ENCODE measurements at places on chromosomes 11 and 22.

DNA sequence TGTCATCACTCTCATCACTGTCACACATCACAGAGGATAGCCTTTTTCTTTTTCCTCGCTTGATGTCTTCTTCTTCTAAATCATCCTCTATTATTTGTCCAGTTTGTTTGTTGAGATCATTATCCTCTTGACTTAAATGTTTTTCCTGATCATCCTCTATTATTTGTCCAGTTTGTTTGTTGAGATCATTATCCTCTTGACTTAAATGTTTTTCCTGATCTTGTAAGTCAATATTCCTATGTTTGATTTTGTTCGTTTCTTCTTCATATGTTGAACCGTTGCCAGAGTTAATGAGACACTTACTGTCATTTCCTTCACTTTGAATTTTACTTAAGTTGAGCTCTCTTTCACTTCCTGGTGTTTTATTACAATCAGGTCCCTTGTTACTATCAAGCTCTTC, 5.6 kb downstream of the CCDC82 start:
- DNase-seq, result no peak

DNA sequence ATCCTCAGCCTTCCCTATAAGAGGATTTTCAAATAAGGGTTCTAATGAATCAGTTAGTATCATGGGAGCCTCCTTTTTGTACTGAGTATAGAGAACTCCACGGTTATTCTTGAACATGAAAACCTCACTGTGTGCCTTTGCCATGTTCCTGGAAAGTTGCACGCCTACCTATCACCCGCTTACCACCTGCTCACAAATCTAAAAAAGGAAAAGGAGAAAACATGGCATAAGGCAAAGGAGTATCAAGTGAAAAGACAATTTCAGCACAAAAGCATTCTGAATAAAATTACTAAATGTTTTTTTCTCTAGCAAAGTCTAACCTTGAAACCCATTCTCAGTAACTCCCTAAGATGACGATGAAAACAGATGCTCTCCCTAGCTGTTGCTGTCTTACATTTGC, 511.8 kb upstream of the API5 start:
- no peak for DNase-seq

DNA sequence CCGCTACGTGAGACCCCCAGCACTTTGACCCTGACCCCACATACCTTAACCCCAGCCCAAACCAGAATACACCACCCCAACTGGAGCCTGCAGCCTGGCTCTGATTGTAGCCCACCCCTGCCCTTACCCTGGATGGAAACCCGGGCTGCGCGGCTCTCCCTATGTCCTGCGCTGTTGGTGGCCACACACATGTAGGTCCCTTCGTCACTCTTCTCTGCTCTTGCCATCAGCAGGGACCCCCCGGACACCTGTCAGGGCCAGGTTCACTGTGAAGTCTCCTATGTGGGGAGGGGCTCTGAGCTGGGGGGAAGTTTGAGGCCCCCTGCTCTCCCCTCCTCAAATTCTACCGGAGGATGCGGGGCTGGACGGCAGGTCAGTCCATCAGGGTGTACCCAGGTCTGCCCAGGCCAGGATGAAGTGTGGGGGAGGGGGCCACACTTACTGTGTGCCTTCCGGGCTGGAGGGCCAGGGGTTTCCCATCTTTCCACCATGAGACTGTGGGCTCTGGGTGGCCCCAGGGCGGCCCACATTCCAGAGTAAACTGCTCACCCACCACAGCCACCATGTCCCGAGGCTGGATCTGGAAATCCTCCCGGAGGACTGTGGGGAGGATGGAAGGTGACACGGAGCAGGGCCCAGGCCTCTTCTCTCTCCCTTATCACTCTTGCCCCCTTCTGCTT, 1.5 kb downstream of the ROBO4 start:
- no peak for DNase-seq

GRCh38 chr11:4095509-4096230, 1.1 kb downstream of the RRM1 start:
- DNase-seq, result peak; percentile 56

DNA sequence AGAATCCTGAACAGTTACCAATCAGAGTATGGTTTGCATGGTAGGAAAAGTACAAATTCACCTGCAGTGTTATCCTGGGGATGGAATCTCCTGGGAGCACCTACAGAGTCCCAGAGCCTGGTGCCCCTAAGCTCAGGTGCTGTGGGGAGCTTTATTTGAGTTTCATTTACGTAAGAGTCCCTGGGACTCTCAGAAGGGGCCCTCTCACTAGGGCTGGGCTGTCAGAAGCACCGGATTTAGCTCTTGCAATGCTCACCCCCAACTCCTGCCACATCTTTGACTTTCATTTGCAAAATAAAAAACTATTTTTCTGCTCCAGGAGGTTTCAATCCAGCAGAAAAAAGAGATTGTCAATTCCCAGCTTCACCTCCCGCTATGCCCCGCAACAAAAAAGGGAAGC, 569.8 kb upstream of the B3GAT1 start:
- DNase-seq, result no peak

DNA sequence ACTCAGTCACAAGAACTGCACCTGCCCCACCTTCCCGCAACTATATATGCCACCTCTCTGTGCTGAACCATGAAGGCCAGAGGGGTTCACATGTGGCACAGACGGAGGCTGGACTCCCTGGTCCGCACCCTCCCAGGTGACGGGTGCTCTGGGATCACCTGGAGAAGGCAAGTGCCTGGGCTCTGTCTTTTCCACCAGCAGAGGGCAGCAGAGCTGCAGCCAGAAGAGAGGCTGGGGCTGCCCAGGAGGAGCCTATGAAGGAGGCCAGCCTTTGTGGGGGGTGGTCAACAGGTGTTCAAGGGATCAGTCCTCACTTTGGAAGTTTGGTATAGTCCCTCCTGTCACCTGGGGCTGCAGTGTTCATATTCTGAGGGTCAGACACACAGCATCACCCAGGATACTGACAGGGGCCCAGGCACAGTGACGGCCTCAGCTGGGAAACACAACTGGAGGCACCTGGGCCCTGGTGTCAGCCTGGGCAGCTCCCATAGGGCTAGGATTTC, 39.2 kb upstream of the IGLL5 start:
- no peak for DNase-seq

- no peak for DNase-seq
Measured at GRCh38 chr22:33746501-33746928, 173.8 kb downstream of the LARGE1 start.

DNA sequence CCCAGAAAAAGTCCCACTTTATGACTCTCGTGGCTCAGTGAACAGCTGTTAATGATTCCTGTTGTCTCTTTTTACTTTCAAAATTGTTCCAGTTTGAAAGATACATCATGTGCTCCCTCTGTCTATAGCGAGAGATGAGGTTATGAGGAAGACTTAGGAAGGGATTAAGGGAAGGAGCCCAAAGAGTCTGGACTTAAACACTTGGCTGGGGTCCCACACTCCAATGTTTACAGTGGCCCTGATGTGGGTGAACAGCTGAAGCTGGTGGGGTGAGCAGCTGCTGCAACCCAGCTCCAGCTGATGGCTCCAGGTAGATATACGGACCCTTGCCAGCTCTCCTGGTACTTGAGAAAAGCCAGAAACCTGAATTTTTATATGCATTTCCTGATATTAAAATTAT, 84.5 kb upstream of the PLET1 start:
- DNase-seq, result no peak

DNA sequence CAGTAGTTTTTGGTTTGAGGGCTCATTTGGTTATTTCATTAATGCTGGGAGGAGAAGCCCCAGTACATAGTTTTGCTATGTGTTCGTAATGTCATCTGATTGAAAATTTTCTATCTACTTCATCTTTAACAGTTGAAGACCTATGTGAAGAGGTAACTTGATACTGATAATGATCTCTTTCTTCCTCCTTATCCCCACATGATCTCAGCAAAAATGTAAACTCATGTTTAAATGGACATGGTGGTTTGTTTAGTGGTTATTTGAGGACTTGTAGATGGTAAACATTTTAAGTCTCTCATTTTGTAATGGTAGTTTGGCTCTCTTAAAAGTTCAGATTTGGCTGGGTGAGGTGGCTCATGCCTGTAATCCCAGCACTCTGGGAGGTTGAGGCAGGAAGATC, 53.7 kb upstream of the SPTBN2 start:
- DNase-seq, result no peak

GRCh38 chr22:23138584-23139435, 3.0 kb downstream of the RSPH14 start:
- DNase-seq, result no peak

DNA sequence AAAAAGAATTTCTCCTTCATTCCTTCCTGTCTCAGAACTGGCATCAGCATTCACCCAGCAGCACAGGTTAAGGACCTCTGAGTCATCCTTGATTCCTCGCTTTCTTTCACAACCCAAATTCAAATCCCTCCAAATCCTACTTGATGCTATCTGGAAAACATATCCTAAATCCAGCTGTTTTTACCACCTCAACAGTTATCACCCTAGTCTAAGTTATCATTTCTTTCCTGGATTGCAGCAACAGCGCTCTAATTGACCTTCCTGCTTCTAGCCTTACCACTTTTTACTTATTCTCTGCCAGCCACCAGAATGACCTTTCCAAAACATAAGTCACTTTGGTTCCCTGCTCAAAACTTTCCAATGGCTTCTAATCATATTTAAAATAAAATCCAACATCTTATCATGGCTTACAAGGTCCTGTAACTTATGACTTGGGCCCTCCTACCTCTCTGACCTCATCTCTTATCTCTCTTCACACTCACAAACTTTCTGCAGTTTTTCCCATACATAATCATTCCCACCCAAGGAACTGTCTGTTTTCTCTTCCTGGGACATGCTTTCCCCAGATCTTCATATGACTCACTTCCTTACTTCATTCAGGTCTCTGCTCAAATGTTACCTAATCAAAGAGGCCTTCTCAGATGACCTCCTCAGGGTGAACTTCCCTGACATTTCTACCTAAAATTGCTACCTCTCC, 119.4 kb downstream of the TTC28 start:
- DNase-seq, result peak; percentile 36

DNA sequence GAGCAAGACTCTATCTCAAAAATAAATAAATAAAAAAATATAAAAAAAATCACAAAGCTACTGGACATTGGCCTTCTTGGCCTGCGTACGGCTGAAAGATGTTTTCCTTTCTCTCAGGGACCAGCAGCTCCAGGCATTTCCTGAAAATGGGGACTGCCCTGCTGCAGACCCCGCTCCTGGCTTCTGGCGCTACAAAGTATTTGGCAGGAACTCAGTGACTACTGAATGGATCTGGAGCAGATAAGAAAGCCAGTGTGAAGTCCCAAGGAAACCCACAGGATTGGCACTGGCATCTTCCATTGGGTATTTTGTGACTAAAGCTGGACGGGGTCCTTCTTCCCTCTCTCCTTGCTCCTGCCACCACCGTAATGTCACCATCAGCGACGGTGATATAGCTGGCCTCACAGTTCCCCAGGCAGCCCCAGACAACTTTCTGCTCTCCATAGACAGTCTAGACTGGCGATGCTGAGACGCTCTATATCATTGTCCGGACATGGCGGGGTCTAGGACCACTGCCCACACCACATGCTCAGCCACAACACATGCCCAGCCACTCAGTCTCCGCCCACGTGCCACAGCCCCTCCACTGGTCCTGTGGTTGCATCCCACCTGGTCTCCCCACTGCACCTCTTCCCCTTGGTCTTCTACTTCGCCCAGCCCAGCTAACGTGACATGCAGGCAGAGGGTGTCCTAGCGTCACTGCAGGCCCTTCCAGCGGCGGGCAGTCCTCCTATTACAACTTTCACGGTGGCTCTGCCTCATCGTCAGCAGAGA, 22.7 kb upstream of the YPEL1 start:
- DNase-seq, result no peak

- DNase-seq, result no peak
Measured at GRCh38 chr22:38706901-38707195, 1.1 kb downstream of the GTPBP1 start.

DNA sequence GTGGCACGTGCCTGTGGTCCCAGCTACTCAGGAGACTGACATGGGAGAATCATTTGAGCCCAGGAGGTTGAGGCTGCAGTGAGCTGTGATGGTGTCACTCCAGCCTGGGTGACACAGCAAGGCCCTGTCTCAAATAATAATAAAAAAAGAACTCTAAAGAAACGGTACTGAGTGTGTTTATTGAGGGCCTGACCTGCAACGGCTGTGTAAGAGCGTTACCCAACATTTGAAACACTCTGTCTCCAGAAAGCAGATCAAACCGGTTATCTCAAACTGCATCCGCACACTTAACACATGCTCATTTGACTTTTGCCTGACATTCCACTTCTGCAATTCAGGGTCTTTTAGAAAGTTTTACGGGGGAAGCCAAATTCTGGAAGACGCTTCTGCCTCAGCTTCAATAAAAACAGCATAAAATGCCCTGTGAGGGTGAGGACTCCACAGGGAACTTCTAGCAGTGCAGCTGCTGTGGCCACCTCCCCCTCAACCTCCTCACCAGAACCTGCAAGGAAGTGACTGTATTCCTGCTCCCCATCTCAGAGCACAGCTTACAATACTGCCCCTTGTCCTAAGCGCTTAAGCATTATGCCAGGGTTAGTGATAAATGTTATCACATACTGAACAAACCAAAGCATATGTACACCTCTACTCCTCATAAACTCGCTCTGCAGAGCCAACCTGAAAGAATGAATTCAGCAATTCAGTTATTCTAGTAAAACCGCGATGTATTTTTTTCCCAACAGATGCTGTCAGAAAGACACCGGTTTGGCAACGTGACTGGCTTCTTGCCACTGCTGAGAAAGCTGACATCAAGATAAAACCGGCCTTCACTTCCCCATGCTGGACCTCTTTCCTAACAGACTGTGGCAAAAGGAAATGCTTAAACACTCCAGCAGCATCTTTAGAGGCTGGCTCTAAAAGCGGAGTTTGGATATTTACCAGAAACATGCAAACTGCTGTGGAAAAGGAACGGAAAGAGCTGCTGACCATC, 52.2 kb downstream of the PRDM10 start:
- no peak for DNase-seq

DNA sequence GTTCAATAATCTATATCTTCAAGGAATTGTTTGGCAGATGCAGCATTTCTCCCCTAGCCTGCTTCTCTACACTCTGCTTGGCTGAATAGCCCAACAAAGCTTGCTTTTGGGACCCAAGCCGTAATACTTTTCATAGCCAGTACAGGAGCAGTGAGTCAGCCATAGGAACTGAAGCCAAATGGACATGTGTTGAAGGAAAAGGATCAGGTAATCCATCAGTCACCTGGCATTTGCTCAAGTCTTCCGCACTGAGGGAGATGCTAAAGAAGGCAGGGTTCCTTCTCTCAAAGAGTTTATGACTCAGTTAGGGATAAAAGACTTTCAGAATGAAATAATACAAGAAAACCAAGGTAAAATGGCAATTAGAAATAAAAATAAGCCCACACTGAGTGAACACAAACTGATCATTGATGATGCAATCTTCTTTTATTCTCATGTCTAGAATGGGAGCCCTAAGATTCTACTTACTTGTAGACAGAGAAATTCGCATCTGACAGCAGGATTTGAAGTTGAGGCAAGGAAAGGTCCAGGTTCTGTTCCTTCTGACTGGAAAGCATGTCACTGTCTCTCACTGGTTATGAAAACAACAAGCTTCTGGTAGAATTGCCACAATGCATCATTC, 13.2 kb downstream of the C11orf87 start:
- no peak for DNase-seq

GRCh38 chr11:1277936-1278512, 31.4 kb downstream of the TOLLIP start:
- no peak for DNase-seq

Data from AG04449 (cell line).